ENCODE measurements at places on chromosomes 16 and 17.

DNA sequence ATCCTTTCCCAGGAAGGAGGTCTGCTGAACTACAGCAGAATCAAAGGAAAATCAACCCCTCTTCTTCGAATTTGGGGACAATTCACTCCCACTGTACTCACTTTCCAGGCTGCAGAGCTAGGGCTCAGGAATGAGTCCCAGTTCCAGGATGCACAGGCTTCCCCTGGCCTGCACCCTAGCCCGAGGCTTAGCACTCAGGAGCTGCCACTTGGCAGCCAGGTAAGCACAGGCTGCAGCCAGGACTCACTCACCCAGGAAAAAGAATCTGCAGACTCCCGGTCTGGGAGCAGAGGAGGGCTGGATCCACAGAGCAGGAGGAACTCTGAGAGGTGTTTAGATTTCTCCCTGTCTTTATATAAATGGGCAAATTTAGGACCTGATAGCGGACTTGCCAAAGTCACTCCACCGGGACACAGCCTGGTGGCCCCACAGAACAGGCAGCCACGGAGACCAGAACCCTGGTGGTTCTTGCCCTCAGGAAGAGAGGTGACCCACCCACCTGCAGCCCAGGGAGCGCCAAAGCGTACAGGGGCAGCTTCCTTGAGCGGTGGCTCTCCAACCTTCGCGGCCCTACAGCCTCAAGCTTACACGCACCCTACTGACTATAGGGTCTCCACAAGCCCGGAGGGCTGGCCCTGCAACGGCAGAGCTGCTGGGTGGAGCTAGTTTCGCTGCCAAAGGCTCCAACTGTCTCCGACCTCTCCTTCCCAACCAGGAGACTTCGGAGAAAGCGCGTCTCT, 4.8 kb downstream of the CBLN1 start:
- no peak for DNase-seq

- DNase-seq: peak; percentile 31
Observed at GRCh38 chr17:30495586-30495985, 18.4 kb downstream of the GOSR1 start.

GRCh38 chr17:66203274-66204015, 11.5 kb upstream of the CEP112 start:
- DNase-seq: peak; percentile 14

DNA sequence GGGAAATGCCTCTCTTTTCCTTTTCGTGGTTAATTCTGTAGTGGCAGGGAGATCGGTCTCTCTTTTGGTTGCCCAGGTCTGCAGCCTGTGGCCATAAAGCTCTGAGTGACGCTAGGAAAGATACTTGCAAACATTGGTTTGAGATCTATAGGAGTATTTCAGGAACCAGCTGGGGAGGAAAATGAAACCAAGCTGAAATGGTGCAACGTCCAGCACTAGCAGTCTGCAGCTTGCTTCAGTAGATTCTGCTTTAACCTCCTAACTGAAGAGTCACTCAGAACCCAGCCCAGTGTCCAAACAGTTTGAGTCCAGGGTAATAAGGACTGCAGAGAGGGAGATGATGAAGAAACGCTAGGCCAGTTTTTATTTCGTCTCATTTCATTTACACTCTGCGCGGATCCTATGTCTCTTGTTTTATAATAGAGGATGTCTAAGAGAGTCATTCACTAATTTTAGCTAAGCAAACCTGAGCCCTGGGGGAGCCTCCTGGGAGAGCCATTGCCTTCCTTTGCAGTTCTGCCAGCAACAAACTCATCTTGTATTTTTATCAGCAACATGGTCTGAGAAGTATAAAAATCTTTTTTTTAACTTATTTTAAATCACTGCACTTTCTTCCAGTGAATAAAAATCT, 12.0 kb downstream of the SP2 start:
- DNase-seq: no peak

GRCh38 chr17:357644-358043, 5.0 kb upstream of the RPH3AL start:
- no peak for DNase-seq

DNA sequence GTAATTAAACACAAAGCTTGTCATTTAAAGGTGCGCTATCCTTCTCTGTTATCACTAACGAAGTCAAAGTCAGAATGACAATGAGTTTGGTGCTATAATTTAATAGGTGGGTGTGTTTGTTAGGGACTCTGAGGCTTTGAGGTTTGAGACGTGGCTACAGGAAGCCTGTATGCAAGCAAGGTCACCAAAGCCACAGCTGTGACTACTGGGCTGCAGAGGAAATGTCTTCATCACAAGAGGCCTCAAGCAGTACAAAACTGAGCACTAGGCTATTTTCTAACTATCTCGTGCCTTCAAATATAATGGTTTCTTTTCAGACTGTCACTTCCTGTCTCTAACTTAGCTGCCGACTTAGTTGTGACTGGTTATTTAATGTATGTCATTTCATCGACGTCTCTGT, 141.2 kb downstream of the AATF start:
- peak; percentile 65 for DNase-seq
